ENCODE measurements at places on chromosomes 2 and 18.
A peak's percentile ranks its signal among the peaks of the same experiment; 100 is the strongest.

- DNase-seq = no peak
Measured at GRCh38 chr18:47882641-47883040, 47.8 kb downstream of the SMAD2 start.

GRCh38 chr2:229363185-229363814 is 92.2 kb upstream of the PID1 start:
- DNase-seq = no peak

- DNase-seq = no peak
Measured at GRCh38 chr2:238640486-238640885, 207.4 kb upstream of the TWIST2 start.

DNA sequence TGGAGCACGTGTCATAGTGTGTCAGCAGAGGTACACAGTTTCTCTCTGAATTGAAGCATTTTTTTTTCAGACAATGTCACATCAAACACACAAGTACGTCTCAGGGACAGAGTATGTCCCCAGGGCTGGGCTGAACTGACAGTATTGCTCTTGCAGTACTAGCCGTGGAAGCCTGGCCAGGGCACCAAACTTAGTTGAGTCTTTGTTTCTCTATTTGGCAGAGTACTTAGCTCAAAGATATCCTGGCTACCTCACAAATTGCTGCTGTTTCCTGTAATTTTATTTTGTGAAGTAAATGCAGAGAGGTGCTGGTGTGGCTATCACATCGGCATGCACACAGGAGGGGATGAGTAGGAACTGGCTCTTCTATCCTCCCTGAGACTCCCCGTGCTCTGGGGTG is 691.6 kb upstream of the HS6ST1 start:
- DNase-seq = no peak

DNA sequence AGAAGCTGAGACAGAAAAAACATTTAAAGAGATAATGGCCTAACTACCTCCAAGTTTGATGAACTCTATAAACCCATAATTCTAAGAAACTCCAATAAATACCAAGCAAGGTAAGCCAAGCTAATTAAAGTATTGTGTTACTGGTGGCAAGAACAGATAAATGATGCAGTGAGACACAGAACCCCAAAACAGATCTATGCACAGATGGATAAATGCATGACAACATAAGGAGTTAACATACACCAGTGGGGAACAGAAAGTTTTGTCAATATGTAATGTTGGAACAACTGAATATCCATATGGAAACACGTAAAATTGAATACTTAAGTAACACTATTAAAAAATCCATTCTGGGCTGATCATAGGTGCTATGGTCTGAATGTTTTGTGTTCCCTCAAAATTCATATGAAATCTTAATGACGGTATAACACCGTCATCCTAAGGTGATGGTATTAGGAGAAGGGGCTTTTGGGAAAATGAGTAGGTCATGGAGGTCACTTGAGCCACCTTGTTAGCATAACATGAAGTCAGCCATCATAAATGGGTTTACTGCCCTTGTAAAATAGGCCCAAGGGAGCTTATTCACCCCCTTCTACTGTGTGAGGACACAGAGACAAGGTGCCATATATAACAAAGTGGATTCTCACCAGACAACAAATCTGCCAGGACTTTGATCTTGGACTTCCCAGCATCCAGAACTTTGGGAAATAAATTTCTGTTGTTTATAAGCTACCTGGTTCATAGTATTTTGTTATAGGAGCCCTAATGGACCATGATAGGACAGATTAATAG is 86.3 kb downstream of the SLC66A3 start:
- no peak for DNase-seq

DNA sequence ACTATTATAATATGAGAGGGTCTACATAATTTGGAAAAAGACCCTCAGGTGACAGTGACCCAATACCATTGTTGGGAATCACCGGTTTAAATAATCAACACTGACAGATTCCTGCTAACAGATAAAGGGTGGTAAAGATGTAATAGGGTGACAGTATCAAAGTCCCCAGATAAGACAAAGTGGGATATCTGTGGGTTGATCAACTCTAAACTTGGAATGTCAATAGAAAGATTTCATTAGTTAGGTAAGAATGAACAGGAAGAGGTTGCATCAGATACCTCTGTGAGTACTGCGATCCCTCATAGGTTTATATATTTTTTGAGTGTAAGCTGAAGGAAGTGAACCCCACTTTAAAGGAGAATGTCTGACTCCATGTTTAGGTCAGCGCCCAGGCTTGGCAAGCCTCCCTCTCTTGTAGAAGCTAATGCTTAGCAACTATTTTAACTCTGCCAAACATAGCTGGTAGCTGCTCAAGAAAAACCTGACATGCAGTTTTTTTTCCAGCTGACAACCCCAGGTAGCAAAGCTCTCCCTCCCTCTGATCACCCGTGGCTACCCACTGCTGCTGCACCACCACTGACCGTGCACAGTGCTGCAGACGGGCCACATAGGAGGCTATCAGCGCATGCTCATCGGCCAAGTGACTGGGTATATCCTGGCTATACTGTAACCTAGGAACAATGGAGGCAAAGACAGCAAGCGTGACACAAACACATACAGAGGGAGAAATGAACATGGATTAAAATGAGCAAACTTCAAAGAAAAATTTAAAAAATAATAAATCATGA is 113.3 kb upstream of the DNMT3A start:
- no peak for DNase-seq

GRCh38 chr2:73225513-73226360 is 7.3 kb downstream of the PRADC1 start:
- DNase-seq = no peak

GRCh38 chr2:239694487-239694886 is 293.7 kb upstream of the HDAC4 start:
- no peak for DNase-seq

DNA sequence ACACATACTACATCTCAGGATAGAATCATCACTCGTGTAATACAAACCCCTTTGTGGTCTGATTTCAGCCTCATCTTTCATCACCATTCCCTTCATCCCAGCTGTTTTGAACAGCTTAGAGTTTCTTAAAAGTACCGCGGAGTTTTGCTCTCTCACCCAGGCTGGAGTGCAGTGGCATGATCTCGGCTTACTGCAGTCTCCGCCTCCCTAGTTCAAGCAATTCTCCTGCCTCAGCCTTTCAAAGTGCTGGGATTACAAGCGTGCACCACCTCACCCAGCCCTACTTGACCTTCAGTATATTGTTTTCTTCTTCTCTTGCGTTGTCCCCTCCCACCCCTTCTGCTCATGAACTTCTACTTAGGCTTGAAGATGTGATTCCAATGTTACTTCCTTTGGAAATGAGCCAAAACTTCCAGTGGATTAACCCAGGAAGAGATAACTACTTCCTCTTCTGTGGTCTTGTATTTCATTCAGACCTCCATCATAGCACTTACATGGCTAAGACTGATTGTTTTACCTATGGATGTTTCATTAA is 15.8 kb downstream of the ERLEC1 start:
- no peak for DNase-seq

GRCh38 chr2:167388497-167388896 is 500.2 kb downstream of the XIRP2 start:
- DNase-seq = peak; percentile 54

GRCh38 chr18:21330122-21330701 is 88.2 kb downstream of the GREB1L start:
- DNase-seq = peak; percentile 58

- peak; percentile 28 for DNase-seq
Measured at GRCh38 chr2:111167076-111167862, 46.6 kb downstream of the BCL2L11 start.

GRCh38 chr2:3728104-3729054 is 25.0 kb downstream of the DCDC2C start:
- peak; percentile 35 for DNase-seq

DNA sequence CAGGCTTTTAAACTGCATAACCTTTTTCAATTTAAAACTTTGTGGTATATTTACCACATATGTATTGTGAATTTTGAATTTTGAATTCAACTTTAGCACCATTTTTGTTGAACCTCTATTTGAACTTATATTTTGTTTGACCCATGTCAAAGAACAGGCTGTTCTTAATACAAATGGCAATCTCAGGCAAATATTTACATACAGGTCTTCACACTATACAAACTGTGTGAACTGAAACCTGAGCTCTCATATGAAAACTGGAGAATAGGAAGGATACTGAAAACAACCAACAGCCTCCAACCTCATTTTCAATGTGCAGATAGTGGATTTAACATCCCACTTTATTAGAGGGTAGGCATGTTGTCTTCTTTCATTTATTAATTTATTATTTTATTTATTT is 491.8 kb downstream of the KCNJ3 start:
- peak; percentile 79 for DNase-seq

DNA sequence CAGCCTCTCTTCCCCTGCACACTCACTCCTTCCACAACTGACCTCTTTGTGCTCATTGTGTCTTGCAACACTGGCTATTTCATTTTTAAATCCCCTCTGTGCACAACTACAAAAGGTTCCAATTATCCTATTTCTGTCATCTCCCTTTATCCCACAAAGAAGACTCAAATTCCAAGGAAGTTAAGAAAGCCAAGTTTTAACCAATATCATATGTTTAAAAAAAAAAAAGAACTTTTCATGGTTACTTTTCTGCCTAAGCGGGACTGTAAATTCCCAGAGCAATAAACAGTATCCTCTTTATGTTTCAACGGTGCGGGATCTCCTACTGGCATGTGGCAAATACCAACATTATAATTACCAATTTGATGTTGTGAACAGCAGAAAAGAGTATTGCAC is 83.8 kb downstream of the DOCK10 start:
- DNase-seq = no peak

DNA sequence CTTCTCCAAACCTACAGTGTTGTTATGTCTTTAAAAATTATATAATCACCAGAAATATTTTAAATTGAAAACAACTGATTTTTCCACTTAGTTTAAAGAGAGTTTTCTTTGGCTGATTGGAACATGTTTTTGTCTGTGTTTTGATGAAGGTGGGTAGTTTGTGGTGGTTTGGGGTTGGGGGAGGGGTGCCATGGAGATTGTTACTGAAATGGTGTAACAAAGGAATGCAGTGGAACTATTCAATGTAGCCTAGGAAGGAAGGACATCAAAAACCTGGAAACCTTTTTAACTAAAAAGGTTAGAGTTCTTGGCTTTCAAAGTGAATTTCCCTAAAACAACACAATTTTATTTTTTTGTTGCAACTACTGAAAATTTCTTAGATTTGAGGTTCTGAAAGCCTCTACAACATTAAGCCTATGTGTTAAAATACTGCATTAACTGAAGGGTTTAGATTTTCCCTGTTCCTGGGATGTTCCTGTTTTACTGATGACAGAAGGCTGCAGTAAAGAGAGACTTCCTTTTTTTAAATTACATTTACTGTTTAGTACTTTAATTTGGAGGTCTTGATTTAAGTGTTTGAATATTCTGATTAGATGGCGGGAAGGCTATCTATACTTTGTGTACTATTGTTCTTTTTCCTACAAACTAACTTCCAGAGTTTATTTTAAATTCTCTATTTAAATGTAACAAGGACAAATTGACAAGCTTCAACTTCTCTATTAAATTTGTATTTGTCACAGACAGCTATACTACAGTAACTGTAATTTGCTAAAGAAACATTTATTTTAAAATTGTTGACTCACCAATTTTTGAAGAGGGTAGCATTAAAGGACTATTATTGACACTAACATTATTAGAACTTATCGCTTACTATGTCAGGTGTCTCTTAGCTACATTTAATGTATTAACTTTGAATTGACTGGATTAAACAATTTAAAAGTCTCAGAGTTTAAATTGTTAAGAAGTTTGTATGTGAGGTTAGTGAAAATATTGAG is 87.7 kb downstream of the LIMS1 start:
- DNase-seq = peak; percentile 34

- DNase-seq = no peak
Measured at GRCh38 chr18:48595703-48596218, 56.9 kb downstream of the CTIF start.

- DNase-seq = no peak
Measured at GRCh38 chr2:218002143-218002844, 501 bp downstream of the TNS1 start.

DNA sequence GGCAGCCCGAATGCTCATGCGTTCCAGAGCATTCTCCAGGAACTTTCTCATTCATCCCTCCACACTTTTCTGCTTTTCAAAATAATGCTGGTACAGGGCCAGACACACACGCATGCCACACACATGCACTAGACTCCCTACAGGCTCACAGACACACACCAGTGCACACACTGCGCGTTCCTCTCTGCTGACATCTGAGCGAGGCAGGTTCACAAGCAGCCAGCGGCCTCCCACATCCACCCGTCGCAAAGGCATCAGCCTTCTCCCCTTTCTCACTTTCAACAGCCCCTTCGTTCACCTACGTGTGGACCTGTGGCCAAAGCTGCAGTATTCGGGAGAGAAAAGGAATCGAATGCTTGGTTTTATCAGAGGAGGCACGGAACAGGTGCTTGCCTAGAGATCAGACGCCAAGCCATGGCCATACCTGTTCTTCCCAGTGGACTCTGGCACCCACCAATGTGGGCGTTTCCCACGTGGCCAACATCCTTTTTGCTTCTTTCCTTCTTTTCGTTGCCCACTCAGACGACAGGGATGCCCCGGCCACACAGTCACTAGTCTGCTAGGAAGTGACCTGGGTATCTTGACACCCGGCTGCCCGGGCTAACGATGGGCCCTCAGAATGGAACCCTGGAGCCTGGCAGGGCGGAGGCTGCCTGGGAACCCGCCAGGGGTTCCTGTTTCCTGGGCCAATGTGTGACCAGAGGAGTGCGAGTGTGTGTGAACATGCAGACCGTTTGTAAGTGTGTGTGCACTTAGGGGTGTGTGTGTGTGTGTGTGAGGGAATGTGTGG is 85.8 kb upstream of the ID2 start:
- no peak for DNase-seq

DNA sequence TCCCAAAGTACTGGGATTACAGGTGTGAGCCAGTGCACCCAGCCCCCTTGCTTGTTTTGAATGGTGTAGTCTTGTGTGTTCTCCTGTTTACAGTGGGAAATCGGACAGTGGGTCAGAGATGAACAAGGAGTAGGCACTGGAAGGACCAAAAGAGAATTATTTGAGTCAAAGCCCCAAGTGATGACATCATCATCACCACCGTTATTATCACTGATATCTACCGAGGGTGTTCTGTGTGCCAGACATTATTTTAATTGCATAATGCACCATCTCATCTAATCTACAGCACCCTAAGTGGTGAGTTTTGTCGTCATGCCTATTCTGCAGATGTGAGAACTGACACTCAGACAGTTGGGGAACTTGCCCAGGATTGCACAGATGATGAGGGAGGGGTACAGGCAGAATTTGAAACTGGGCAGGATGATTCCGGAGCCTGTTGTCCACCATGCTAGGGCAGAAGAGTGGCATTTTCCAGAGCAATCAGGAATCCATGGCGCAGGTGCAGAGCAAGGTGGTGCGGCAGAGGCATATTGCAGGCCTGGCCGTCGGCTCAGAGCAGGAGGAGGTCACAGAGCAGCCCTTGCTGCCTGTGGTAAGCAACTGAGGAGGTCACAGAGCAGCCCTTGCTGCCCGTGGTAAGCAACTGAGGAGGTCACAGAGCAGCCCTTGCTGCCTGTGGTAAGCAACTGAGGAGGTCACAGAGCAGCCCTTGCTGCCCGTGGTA is 137.0 kb upstream of the HDAC4 start:
- no peak for DNase-seq

DNA sequence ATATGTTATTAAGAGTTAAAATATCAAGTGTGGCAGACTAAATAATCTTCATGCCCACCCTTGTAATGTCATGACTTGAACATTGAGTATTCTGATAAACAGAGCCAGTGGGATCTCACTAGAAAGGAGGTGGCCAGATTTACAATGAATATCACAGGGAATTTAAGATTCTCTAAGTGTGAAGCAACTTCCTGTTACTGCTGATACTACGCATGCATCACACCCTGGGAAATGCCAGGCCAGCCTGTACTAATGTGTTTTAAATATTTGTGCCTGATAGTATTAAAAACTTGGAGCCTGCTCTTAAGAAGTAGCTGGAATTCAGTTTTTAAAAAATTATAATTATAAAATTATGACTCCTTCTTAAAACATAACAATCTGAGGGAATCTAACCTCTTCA is 148.3 kb downstream of the LAMA3 start:
- DNase-seq = no peak

All from NCI-H69 (cell line).